Activated CD4-positive, alpha-beta memory T cell treated with anti-CD3 and anti-CD28 coated beads for 36 hours (primary cell): ENCODE measurements at places on chromosomes 2 and 18.

DNA sequence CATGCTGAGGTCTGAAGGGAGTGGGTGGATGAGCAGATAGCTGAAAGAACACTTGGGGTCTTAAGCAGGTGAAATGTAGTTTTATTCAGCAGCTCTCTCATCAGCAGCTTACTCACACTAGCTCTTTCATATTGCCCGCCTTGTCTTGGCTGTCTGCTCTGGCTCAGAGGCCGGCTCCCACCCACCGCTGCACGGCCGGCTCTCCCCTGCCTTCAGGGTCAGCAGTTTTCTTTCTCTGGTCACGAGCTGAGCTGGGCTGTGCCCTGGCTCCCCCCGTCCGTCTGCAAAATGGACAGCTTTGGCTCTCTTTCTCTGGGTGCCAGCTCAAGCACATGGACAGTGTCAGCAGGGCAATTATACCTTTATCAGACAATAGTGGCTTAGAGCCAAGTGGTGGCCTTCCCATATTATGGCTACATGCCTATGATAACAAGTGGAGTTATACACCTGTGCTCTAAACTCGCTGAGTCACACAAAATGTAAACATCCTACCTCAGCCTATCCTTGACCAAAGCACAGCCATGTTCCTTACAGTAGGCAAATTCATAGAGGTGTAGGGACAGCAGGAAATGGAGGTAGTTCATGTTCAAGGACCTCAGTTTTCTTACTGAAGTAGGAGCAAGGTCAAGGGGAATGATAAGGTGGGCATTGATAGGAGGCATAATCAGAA lies 224.8 kb downstream of the SOCS6 start:
- DNase-seq, result no peak

DNA sequence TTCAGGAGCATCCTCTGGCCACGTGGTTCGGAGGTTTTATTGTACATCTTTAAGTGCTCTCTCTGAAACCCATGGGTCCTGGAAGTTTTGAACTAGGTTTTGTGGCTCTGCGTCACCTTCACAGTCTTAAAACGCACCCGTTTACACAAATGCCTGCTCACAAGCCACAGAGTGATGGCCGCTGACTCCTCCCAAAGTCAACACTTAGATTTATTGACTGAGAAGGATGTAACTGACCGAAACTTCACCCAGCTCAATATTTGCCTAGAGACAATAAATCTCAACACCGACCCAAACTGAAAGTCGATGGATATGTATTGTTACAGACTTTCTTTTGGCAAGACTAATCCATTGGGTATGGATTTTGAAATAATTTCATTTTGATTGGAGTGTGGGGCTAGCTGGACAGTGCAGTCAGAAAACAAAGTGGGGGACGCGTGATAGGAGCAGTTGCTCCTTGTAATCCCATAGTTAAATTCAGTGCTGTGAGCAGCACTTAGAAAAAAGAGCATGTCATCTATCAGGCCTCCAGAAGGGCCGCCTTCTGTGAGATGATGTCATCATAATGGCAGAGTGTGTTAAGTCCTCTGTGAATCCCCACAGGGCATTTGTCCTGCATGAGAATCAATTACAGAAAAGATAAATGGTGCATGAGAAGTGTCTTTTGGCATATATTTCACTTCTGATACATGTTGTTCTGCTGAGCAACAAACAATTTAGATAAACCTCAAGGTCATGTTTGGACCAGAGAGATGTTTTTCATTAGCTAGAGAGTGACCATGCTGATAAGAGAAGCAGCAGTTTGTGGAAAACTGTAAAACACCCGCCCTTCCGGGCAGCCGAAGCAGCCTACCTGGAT lies 183.7 kb downstream of the INO80D start:
- no peak for DNase-seq

- DNase-seq, result no peak
These were observed 124.9 kb upstream of the GYPC start for GRCh38 chr2:126531029-126531428.

DNA sequence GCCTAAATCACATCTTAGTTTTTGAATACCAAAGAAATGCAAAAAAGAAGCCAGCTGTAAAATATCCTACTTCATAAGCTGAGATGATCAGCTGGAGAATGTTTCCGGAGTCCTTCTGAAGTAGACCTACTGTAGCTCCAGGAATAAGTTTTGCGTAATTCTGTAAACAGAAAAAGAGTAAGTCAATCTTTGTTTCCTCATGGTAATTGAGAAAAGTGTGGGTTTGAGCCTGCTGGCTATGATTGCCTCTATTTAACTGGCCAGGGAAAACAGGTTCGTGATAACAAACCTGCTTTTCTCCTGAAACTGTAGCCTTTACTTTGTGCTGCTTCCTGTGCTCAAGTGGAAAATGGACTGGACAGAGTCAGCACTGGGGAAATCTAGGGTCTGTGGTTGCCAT lies 58.2 kb downstream of the ITGB6 start:
- no peak for DNase-seq

DNA sequence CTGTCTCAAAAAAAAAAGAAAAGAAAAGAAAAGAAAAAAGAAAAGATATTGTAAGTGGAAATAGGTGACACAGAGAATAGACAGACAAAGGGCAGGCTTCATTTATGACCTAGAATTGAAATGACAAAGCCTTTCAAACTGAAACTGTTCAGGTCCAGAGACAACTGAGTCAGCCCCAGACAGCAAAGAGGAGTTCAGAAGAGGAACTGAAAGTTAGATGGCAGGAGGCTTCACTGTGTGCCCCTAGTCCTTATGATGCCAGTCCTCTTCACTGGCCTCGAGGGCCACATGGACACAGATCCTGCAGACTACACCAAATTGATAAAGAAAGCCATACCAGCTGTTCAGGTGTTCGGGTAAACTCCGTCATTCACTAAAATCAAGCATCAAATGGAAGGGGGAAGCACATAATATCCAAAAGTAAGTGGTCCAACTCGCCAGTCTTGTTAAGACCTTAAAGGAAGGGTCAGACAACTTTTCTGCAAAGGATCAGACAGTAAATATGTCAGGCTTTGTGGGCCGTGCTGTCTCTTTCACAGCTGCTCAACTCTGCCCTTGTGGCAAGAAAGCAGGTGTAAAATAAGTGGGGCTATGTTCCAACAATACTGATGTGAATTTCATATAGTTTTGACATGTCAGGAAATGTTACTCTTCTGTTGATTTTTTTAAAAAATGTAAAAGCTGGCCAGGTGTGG lies 231.9 kb upstream of the MGAT5 start:
- peak; percentile 22 for DNase-seq
